ENCODE measurements at places on chromosomes 1 and 21.

DNA sequence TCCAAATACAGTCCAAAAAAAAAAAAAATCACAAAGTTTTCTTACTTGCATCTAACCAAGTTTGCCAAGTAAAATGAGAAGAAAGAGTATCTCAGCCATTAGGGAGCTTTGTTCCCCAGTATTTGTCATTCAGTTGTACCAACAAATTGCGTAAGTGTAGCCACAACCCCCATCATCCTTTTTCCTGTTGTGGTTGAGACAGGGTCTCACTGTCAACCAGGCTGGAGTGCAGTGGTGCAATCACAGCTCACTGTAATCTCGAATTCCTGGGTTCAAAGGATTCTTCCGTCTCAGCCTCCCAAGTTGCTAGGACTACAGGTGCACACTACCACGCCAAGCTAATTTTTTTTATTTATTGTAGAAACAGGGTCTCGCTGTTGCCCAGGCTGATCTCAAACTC lies 9.5 kb downstream of the STX6 start:
- DNase-seq, result no peak

DNA sequence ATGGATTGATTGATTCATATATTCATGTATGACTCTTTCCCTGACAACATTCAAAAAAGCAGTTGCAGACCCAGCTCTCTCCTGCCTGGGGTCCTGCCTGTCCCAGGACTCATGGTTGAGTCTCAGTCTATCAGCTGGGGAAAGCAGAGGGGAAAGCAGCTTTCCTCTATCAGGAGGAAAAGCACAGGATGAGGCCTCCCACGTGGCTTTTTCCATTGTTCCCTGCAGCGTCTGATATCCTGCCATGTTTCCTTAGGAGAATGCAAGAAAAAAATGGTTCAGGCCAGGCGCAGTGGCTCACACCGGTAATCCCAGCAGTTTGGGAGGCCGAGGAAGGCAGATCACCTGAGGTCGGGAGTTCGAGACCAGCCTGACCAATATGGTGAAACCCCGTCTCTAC lies 133.0 kb upstream of the VAMP3 start:
- DNase-seq, result no peak

GRCh38 chr21:22352088-22352487 lies 1353.9 kb downstream of the NCAM2 start:
- no peak for DNase-seq

GRCh38 chr1:169478094-169478672 lies 7.6 kb downstream of the SLC19A2 start:
- no peak for DNase-seq

DNA sequence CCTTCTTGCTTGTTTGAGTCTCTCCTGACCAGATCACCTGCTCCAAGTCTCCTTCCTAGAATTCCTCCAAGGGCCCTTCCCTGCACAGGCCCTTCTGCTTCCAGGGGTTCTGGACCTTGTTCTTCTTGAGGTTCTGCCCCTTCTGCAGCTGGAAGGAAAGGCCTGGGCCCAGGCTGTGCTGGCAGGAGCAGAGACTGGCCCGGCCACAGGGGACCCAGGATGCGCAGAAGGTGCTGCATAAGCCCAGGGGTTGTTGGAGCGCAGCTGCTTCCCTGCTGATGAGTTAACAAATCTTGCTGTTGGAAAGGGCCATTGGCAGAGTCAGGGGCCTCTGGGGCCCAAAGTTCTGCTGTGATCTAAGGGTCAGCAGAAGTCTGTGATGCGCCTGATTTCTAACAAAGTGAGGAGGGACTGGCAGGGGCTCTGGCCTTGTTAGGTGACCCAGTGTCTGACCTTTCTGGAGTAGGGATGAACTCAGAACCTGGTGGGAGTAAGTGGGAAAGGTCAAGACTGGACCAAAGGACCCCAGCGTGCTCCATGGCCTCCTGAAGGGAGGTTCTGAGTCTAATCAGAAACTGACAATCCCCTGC lies 509.8 kb downstream of the PTPRU start:
- DNase-seq, result no peak

GRCh38 chr1:239448911-239449310 lies 62.5 kb downstream of the CHRM3 start:
- peak; percentile 6 for DNase-seq

DNA sequence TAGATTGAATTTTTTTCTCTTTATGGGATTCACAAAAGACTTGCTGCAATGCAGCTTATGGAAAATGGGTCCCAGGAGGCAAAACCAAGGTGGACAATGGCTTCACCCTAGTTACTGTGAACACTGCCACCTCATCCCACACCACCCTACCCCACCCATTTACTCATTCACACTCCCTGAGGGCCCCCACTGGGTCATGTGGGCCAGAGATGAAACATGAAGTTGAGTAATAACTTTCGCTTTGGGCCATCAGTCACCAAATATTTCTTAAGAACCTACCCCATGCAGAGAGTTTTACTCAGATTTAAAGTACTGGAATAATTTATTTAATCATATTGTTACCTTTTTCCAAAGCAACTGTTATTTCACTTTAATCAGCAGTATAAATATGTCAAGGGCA lies 191.8 kb downstream of the TPR start:
- DNase-seq, result no peak

- DNase-seq, result no peak
These were observed 301.7 kb downstream of the NTNG1 start for GRCh38 chr1:107442551-107442950.

GRCh38 chr1:156927215-156928042 lies 7.0 kb downstream of the LRRC71 start:
- peak; percentile 92 for DNase-seq

GRCh38 chr1:24277420-24278169 lies 41.6 kb upstream of the GRHL3 start:
- DNase-seq, result no peak

GRCh38 chr1:165697491-165697880 lies 876 bp downstream of the ALDH9A1 start:
- peak; percentile 39 for DNase-seq

DNA sequence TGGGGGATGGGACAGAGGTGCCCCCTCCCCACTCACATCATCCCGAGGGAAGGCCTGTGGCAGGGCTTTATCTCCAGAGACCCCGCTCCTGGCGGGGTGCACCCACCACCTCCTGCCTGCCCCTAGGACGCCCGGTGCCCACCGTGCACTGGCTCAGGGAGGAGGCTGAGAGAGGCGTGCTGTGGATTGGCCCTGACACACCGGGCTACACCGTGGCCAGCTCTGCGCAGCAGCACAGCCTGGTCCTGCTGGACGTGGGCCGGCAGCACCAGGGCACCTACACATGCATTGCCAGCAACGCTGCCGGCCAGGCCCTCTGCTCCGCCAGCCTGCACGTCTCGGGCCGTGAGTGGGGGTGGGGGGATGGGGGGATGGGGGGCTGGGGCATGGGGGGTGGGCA lies 71.7 kb downstream of the TRIM11 start:
- DNase-seq, result no peak

DNA sequence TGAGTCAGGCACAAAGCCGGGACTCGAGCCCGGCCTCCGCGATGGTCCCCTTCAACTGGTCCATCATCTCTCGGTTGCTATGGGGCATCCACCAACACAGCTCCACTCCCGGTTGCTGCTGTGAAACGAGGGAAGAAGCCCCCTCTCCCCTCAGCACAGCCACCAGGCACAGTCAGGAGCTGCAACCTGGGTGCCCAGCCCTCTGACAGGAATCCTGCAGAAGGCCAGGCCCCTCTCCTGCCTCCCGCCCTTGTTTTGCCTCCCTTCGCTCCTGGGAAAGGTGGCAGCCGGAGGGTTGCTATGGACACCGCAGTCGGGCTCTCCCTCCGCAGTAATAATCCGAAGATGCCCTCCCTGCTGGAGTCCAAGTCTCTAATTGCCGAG lies 8.9 kb upstream of the KCNN3 start:
- DNase-seq, result no peak

DNA sequence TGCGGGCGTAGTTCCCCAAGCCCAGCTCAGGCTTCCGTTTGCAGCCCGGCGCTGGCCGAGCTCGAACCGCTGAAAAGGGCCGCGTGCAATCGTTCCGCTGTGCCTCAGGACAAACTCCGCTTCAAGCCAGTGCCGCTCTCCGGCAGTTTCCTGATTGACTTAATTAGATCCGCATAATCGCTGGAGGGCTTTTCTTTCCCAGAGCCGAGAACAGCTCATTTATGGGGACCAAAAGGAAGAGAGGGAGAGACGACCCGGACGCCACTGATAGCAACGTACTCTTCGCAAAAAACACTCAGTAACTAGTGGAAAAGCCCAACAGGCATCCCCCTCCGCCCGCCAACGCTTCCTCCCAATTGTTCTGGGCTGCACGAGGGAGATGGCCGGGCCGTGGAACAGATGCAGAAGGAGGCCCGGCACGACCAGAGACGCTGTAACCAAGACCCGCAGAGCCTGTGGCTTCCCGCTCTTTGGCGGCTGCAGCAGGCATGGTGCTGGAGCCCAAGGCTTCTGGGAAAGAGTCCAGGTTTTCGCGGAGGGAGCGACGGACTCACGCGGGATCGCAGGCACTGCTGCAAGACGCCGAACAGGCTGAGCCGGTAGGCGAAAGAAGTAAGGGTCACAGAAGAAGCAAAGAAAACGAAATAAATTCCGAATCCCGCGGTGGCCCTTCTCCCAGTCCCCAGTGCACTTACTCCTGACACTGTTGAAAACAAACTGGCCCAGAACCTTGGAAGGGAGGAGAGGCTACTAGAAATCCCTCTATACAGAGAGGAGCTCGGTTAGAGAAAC lies 3.6 kb upstream of the FOXD2 start:
- DNase-seq, result no peak

GRCh38 chr1:67792741-67793458 lies 40.4 kb downstream of the GNG12 start:
- no peak for DNase-seq

DNA sequence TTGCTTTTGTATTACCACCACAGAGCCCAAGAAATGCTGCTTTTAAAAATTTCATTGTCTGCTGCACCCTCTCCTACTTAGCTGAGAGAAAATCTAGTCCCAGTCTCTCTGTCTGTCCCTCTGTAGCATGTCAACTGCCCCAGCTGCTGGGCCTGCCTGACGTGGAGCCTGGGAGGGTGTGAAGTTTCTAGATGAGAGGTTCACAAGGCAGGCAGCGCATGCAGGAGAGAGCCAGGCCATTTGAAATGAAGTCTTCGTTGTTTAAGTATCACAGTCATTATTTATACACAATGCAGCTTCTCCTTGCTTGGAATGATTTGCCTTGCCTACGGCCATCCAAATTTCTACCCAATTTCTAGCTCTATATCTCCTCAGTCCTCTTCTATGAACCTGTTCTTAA lies 306.8 kb upstream of the PLXNA2 start:
- DNase-seq, result no peak

DNA sequence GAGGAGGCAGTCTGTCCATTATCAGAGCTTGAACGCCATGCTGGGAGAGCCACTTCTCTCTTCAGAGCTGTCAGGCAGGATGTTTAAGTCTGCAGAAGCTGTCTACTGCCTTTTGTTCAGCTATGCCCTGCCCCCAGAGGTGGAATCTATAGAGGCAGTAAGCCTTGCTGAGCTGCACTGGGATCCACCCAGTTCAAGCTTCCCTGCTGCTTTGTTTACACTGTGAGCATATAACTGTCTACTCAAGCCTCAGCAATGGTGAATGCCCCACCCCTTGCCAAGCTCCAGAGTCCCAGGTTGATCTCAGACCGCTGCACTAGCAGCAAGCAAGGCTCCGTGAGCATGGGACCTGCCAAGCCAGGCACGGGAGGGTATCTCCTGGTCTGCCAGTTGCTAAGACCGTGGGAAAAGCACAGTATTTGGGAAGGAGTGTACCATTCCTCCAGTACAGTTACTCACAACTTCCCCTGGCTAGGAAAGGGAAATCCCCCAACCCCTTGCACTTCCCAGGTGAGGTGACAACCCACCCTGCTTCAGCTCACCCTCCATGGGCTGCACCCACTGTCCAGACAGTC lies 32.5 kb downstream of the RGS13 start:
- DNase-seq, result peak; percentile 61

- DNase-seq, result no peak
These were observed 17.2 kb upstream of the BEND5 start for GRCh38 chr1:48793863-48794262.

DNA sequence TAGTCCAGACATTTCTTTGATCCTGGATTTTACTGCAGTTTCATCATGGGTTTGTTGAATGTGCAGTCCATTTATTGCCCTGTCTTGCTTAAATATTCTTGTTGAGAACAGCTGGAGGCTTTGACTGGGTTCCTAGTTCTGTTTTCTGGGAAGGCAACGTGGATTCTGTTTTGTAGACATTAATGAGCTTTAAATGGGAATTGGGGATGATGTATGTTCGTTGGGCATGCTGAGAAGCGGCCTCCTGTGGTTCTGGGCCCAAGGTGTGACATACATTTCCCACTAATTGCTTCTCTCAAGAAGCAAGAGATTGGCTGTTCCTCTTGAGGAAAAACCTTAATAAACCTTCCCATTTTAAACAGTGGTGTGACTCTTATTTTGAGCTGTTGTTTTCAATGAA lies 22.9 kb downstream of the INKA2 start:
- no peak for DNase-seq

DNA sequence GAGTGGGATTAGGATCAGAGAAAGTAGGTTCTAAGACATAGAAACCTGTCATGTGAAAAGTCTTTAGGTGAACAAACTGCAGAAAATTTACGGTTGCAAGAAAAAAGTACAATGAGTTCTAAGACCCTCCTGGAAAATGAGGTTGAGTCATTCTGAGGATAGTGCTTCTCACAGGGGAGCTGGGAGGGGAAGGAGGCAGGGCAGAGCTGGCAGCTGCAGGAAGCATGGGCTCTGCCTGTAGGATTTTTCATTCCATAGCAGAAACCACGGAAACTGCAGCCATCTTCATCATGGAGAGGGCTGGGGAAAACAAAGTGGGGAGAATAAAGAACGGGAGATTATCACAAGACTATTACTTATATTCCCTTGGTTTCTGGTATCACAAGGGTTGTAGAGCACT lies 25.8 kb upstream of the THEM4 start:
- DNase-seq, result no peak

- no peak for DNase-seq
These were observed 40.8 kb upstream of the OSBPL9 start for GRCh38 chr1:51576085-51576444.

DNA sequence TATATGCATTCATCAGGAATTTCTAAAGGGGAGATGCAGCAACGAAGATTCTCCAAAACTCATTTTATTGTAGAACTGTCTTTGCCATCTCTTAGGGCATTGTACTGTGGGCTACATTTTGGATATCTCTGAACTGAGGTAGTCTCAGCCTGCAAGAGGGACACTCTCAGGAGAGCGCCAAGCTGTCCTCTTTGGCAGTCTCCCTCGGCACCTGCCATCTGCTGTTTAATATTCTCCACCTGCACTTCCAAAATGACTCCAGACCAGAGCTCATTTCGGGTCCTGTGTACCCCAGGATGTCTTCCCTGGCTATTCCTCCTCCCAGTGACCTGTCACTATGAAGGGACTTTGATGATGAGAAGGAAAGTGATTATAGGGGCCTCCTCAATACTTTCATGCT lies 356.3 kb upstream of the C1orf174 start:
- no peak for DNase-seq

DNA sequence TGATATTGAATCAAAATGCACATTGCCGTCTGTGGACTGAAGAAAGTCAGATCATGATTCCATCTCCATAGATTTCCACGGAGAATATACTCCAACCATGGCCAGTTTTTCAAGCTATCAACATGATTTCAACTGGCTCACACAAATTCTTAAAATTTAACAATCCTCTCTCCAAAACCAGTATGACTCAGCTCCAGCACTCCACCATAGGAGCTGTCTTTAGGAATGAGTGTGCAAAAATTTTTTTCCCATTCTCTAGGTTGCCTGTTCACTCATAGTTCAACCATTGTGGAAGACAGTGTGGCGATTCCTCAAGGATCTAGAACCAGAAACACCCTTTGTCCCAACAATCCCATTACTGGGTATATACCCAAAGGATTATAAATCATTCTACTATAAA lies 40.8 kb downstream of the RGL1 start:
- DNase-seq, result peak; percentile 15

- peak; percentile 78 for DNase-seq
These were observed 455 bp downstream of the BSDC1 start for GRCh38 chr1:32393832-32394140.
